ENCODE measurements at places on chromosomes 2 and 18. TPM values are rescaled to one million over a fixed set of nuclear protein-coding genes. Genes with fewer than 3 reads are reported as not detected.

TRIM43 gene
- not detected for total RNA-seq

ZBTB14 gene
- total RNA-seq, result 22.4 TPM

DNA sequence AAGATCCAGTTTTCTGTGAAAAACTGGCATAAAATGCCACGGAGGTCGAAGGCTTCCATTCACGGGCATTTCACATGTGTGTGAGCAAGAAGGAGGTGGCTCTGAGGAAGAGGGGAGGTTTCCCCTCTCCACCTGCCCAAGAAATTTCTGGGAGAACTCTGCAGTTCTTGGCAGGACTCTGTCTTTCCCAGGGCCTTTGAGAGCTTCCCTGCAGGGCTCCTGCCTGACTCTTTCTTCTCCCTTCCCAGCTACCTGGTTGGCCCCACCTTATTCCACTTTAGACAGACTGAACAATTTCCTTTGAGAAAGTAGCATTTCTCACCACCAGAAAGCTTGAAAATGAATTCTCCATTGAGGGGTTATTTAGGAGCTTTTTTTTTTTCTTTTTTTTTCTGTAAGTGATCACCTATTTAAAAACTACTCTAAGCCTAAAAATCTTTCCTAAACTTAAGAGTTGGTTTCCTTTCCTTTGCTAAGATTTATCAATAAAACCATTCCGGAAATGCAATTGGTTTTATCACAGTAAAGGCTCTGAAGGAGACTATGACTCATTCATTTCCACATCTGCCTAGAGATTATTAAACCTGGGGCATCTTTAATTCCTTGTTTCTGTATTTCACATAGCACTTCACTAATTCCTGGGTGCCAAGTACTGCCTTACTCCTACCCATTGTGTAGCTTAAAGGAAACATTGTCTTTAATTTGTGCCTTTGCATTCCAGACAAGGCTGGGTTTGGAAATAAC is 59.3 kb downstream of the UNC80 start:
- no peak for DNase-seq

DNA sequence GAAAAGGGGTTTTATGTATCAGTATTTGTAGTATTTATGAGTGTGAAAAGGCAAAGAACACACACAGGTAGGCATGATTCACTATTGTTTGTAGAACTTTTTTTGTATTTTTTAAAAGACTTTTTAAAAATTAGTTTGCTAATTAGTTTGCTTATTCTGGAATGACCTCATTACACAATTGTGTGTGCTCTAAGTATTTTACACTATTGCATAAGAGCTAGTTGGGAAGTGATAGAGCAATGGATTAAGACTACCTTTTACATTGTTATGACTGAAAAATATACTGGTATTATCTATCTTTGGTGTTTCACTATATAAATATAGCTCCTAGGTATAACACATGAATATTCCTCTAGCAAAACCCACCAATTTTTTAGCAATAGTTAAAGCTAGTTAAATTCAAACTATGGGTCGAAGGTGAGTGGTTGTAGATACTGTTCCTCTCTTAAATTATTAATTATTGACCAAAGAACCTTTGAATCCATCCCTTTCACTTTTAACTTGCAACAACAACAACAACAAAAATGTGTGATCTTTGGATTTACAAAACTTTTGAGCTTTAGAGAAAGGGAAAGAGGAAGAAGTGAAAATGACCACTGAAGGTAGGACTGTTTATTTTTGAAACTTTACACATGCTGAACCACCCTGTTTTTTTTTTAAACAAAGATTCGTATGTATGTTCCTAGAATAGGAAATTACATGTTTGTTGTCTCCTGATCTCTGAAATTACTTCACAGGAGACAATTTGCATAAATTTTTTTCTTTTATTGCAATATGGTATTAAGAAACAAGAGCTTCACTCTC is 18.7 kb downstream of the ITPRID2 start:
- no peak for DNase-seq

HOXD9 gene
- not detected for total RNA-seq

NAT8 gene
- not detected for total RNA-seq

- DNase-seq, result peak; percentile 92
Observed at GRCh38 chr2:240143801-240144648, 3.6 kb upstream of the OTOS start.

DNA sequence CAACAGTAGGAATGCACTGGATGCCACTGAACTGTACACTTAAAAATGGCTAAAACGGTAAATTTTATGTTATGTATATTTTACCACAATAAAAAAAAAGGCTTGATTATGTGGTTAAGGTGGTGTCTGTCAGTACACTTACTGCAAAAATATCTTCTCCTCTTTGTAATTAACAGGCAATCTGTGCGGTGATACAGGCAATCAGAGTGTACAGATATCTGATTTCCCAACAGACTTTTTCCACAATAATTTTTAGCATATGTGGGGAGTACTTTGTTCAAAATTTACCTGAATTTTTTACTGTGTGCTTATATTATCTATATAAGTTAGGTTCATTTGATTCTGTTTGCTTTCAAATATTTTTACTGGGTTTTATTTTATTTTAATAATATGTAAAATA is 175.0 kb upstream of the PGAP1 start:
- DNase-seq, result no peak

DNA sequence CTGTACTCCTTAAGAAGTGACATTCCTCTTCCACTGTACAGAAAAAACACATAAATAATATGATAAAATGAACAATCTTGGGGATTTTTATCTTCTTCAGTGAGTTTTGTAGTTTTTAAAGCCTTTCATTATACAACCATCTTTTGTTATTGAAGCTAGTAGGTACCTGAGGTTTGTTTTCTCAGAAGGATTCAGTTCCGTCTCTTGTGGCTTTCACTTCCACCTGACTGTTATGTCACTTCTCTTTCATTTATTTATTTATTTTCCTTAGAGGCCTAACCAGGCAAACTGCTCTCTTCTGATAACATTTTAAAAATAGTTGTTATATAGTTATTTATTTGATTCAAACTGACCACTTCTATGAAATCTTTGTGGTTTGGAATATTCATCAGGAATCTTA is 464.2 kb downstream of the CCDC85A start:
- no peak for DNase-seq

DNA sequence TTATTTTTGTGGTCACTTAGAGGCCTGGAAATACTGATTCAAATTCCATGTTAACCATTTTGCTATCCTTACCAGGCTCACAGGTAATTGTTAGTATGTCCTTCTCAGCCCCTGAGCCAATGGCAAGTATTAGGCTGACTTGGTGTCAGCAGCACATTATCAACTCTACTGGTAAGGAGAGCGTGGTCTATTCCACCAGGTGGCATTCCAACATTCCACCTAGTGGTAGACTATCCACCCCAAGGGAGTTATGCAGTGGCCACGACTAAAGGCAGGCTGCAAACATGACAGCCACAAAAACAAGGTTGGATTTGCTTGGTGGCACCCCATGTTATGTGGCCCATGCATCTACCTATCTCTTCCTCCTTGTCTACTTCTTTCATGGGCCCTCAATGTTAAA is 31.8 kb upstream of the GCC2 start:
- no peak for DNase-seq

CFC1 gene
- total RNA-seq, result not detected

GRCh38 chr18:53070788-53071187 is 730.8 kb downstream of the DCC start:
- DNase-seq, result peak; percentile 1

PLEK gene
- total RNA-seq, result not detected

PARD3B gene
- total RNA-seq, result 15.9 TPM

GRCh38 chr2:216690853-216691741 is 4.3 kb downstream of the IGFBP5 start:
- peak; percentile 54 for DNase-seq

- no peak for DNase-seq
Observed at GRCh38 chr18:9101730-9102507, 580 bp upstream of the NDUFV2 start.

- no peak for DNase-seq
Observed at GRCh38 chr18:64011513-64011912, 41.6 kb downstream of the SERPINB8 start.

DNA sequence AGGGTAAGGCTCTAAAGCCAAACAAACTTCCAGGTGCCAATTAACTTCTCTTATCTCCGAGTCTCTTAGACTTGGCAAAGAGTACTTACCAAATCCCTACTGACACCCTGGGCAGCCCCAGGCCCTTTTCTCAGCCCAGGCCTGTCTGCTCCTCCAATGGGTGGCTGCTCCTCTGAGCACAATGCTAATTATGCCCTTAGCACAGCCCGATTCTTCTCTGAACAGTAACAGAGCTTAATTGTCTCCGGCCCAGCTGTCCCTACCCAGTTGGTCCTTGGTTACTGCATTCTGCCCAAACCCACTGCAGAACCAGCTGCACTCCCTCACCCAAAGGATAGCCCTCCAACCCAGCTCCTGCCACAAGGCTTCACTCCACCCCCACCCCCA is 110.3 kb downstream of the SMAD7 start:
- no peak for DNase-seq

DNA sequence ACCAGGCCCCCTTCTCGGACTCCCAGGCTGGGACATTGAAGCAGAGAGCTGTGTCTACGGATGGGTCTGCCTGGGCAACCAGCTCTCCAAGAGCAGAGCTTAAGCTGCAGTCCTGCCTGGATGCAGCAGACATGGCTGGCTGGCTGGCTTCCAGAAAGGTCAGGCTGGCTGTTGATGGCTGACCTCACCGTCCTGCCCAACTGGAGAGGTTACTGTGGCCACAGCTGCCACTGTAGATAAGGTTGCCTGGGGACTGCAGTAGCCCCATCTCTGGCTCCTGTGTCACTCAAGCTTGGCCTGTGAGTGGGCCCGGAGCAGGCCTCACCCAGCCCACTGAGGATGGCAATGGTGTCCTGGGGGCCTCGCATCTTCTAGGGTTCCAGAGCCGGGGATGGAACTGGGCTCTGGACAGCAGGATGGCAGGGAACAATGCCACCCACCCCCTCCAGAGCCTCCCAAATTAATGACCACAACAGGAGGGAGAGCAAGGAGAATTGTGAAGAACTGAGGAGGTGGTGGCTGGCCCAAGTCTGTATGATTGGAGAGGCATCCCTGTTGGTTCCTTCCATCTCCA is 37.0 kb upstream of the FOSL2 start:
- DNase-seq, result no peak

TWIST2 gene
- total RNA-seq, result 0.96 TPM

MGAT5 gene
- total RNA-seq, result 34.2 TPM
